ENCODE measurements at places on chromosomes 3 and 15.

- no peak for DNase-seq
These were observed 435 bp downstream of the SLC35G2 start for GRCh38 chr3:136819392-136819730.

DNA sequence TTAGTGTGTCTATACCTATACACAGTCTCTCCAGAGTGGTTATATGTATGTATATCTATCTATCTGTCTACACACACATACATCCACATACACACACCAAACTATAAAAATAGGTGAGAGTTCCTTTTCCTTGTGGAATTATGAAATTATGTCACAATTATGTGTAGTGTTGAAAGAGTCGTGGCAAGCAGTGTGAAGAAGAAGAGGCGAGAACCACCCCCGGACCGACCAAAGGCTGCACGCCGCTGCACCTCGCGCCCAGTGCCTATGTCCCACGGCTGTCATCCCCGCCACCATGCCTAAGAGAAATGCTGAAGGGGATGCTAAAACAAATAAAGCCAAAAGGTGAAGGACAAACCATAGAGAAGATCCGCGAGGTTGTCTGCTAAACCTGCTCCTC is 95.0 kb upstream of the RAP2B start:
- no peak for DNase-seq

DNA sequence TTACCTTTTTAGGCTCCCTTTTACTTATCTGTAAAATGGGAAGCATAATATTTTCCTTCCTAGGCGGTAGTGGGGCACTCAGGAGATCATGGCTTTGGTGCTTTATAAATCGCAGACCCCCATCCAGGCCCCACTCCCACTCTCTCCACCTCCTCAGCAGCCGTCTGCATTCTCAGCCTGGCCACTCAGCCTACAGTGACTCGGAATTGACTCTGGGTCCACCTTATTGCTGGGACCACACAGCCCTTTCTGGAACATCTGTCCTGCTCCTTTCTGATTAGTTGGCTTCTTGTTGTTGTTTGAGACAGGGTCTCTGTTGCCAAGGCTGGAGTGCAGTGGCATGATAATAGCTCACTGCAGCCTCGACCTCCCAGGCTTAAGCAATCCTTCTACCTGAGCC is 76.5 kb downstream of the RPLP1 start:
- no peak for DNase-seq

GRCh38 chr15:81091889-81092558 is 42.0 kb upstream of the CFAP161 start:
- DNase-seq: no peak

All from naive thymus-derived CD8-positive, alpha-beta T cell (primary cell).